ENCODE measurements at places on chromosomes 11 and 22.

DNA sequence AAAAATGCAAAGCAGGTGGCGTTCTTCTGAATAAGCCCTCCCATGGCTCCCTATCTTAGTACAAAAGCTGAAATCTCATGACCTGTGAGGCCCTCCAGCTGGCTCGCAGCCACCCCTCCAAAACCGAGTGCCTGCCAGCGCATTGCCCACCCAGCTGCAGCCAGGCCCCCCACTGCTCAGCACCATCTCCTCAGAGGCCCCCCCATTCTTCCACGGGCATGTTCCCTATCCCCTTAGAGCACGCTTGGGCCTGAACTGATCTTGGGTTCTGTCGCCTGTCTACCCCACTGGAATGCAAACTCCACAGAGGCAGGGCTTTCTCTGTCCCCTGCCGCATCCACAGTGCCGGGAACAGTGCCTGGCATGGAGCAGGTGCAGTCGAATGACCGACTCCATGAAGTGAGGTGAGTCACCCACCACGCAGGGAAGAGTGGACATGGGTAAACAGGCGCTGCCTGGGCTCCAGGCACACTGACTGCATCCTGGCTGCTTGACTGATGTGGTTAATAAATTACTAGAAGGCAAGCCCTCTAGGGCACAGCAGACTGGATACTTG is 11.3 kb upstream of the EFCAB6 start:
- DNase-seq: peak; percentile 38

DNA sequence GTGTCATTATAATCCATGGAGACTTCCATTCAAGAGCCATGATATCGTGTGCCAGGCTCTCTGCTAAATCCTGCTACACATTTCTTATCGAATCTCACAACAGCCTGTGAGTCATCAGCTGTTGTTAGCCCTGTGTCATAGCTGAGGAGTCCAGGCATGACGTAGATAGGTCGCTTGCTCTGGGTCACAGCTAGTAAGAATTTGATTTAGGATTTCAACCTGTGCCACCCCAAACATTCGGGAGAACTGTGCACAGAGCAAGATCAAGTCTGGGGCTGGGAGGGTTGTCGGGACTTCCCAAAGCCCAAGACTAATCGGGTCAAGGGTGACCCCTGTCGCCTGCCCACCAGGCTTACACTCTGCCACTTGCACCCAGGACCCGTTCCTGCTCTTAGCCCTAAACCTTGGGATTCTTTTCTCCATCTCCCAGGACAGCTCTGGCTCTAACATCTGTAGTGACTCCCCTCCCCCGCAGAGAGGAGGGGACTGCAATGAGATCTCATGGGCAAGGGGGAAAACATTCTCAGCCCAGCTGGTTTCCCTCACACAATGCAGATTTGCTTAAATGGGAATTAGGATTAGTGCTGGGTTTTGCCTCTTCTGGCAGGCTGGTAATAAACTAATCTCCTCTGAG is 34.3 kb downstream of the TSPAN18 start:
- DNase-seq: peak; percentile 58

DNA sequence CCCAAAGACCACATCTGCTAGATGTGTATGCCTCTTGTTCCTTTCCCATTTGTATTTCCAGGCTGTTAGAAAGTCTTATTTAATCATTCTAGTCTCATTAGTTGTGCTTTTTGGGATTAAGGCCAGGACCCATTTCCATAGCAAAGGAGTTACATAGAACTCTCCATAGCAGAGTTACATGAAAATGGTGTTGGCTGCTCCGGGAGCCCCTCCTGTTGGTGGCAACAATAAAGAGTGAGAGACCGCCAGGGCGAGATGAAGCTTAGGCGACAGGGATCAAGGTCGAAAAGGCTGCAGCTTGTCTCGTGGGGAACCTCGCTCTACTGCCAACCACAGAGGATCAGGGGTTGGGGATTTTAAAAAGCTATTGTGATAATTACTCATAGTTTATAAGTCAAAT is 58.3 kb downstream of the GRIK4 start:
- DNase-seq: no peak

- no peak for DNase-seq
Measured at GRCh38 chr11:69245041-69245440, 48.9 kb upstream of the MYEOV start.

- DNase-seq: no peak
Measured at GRCh38 chr11:119797123-119797611, 68.2 kb upstream of the NECTIN1 start.

All from right kidney (tissue), 9 donors.